Stimulated activated CD8-positive, alpha-beta memory T cell treated with anti-CD3 and anti-CD28 coated beads, Interleukin-2, amount 100 ng/mL, for 48 hours (primary cell): ENCODE measurements at places on chromosomes 3 and 15.

DNA sequence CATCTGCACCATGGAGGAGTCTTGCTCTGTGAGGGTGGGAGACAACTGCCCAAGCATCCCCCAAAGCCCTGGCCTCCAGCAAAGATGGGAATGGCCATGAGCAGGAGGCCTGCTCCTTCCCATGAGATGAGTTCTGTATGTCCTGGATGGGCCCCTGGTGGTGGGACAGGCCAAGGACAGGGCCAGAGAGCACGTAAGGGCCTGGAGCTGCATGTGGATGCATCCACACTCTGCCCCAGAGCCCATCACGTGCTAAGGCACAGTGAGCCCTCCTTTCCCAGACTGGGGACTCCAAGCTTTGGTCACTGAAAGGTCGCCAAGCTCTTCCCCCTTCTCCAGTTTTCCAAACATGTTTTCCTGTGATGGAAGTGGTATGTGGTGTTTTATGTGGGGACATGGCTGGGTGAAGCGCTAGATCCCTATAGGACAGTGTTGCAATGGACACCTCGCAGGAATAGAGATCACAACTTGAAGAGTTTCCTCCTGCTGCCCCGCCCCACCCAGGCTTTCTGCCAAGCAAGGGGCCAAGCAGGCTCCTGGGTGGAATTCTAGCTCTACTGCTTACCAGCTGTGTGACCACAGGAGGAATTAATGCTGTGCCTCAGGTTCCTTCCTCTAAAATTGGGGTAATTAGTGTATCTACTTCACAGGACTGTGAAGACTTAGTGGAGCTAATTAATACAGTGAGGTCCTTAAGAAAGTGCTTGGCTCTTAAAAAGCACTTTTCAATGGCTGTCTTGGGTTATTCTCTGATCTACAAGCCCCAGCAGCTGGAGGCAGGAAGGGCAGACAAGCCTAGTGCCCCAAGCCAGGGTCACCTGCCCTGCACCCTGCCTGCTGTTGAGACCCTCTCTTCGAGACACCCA, 106.4 kb upstream of the RPL32 start:
- no peak for DNase-seq

DNA sequence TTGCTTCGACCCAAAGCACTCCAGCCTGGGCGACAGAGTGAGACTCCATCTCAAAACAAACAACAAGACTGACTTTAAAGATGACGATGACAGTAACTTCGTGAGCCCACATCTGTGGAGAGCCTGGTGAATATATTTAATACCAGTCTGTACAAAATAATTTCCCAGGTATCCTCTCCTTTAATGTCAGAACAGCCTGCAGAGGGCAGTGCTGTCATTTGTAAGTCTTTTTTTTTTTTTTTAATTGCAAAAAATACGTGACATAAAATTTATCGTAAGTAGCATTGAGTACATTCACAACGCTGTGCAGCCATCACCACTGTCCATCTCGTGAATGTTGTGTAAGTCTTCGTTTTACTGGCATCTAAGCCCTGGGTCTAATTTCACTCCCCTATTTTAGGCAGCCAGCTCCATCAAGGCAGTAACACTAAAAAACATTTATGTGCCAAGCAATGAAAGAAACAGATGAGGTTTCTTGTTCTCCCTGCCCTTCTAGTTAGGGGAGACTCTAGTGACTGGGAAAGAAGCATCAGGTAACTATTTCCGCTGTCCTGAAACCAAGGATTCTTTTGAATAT, 1.4 kb downstream of the HTD2 start:
- DNase-seq: no peak

DNA sequence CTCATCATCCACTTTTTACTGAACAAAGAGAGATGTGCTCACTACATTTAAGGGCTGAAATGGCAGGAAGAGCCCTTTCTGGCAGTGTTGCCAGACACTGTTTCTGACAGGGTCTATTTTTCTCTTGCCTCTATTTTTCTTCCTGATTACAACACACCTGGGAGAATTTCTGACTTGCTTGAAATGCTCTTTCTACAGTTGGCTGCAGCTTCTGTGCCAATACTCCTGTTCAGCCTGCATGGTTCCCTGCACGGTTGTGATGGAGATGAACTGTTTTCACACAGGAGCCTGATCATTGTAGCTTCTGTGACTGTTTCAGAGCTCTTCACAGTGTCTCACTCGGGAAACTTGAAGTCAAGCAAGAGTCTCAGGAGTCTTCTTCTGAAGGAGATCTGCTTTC, 83.0 kb upstream of the DLG1 start:
- no peak for DNase-seq

DNA sequence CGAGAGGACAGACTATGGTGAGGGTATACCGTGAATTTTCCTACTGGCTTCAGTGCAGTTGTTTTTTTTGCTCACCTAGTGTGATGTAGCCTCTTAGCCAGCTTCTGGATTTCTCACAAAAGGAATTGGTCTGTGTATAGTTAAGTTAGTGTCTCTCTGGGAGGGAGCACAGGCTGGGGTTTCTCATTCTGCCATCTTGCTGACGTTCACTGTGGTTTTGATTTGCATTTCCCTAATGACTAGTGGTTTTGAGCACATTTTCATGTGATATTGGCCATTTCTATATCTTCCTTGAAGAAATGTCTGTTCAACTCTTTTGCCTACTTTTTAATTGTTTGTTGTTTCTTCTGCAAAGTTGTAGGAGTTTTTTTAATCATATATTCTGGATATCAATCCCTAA, 2.2 kb upstream of the CD86 start:
- DNase-seq: no peak

DNA sequence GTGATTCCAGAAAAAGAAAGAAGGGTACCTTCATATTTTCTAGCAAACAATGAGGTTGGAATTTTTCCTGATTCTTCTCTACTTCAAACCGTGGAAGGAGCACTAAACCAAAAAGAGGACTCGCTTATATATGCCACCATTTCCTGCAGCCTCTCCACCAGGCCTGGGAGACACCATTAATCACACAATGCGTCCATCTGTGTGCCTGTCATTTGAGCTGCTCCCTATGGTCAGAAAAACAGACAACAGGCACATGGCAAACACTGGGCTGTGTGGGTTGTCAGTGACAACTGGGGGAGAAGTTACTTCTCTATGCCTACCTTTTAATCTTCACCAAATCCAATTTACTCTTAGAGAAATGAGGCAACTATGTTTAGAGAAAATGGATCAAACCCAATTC, 71.9 kb downstream of the NR2F2 start:
- no peak for DNase-seq

DNA sequence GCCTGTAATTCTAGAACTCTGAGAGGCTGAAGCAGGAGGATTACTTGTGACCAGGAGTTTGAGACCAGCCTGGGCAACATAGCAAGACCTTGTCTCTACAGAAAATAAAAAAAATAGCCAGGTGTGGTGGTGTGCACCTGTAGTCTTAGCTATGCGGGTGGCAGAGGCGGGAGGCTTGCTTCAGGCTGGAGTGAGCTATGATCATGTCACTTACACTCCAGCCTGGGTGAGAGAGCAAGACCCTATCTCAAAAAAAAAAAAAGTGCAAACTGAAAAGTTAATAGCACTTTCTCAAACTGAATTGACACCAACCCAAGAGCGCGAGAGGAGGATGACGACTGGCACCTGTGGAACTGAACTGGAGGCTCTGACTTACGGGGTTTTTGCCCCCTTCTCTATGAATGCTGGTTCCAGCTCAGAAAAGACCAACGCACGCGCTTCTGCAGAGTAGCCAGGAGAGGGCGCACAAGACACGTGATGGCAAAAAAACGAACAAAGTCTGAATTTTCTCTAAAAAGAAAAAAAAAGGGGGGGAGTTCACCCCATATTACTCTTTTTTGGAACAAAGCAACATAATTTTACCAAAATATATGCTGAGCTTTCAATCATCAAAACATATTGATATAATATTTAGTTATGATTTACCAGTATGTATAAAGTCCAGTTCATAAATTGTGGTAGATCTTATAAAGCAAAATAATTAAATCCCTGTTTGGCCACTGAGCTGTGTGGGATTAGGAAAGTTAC, 23.7 kb downstream of the CFAP92 start:
- DNase-seq: no peak

DNA sequence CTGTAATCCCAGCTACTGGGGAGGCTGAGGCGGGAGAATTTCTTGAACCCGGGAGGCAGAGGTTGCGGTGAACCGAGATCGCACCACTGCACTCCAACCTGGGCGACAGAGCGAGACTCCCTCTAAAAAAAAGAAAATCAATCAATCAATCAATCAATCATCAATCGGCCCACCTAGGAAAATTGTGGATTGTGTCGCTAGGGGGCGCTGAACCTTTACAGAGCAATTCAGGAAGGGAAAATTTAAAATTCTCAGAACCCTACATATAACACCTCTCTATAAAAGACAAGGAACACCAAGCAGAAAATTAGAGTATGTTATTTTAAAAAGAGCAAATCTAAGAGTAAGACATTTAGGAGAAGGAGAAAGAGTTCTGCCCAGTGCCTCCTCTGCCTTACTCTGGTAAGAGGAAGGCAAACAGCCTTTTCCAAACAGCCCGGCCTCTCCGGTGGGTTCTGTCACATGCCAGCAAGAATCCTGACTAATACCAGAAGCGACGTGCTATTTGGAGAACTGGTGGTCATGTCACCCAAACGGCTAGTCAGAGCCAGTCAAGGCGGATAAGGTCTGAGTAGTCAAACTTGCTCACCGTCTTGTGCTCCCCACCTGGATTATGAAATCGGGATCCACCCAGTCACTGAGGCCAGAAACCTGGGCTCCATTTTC, 22.3 kb upstream of the SMCO1 start:
- peak; percentile 53 for DNase-seq

DNA sequence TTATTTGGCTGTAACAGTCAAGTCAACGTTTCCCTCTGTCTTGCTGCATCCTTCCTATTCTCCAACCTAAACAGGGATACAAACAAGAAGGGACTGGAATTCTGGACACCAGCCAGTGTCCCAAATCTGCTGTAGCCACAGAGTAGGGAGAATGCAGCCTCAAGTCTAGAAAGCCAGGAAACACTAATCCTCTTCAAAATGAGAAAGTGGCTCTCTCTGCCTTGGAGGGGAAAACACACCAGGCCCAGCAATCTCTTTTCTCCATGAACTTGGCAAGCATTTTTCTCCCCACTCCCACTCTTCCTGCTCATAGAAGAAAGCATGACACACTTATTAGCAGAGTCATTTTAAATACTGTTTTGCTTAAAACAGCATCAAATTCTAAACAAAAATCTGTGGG, 781.7 kb downstream of the SQOR start:
- DNase-seq: no peak

DNA sequence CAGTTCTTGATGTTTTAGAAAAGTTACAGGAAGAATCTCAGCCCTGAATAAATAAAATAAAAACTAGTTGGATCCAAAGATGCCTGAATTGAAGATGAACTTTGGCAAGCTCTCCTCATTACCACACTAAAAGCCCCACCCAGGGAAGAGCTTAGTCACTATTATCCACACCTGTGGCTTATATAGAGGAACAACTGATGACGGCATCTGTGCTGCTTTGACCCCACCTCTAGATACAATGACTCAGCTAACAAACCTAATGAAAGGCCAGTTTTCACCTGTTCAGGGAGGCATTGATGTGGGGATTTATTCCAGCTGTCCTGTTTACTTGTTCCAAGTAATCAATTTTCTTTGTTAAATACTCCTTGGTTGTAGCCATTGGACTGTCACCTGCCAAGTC, 604.7 kb upstream of the EPHA6 start:
- no peak for DNase-seq

GRCh38 chr3:129439226-129439816, 427 bp downstream of the MBD4 start:
- DNase-seq: peak; percentile 15

- no peak for DNase-seq
These were observed 432.2 kb upstream of the LMCD1 start for GRCh38 chr3:8069471-8069870.

- no peak for DNase-seq
These were observed 153.9 kb downstream of the BBX start for GRCh38 chr3:107676469-107677309.

DNA sequence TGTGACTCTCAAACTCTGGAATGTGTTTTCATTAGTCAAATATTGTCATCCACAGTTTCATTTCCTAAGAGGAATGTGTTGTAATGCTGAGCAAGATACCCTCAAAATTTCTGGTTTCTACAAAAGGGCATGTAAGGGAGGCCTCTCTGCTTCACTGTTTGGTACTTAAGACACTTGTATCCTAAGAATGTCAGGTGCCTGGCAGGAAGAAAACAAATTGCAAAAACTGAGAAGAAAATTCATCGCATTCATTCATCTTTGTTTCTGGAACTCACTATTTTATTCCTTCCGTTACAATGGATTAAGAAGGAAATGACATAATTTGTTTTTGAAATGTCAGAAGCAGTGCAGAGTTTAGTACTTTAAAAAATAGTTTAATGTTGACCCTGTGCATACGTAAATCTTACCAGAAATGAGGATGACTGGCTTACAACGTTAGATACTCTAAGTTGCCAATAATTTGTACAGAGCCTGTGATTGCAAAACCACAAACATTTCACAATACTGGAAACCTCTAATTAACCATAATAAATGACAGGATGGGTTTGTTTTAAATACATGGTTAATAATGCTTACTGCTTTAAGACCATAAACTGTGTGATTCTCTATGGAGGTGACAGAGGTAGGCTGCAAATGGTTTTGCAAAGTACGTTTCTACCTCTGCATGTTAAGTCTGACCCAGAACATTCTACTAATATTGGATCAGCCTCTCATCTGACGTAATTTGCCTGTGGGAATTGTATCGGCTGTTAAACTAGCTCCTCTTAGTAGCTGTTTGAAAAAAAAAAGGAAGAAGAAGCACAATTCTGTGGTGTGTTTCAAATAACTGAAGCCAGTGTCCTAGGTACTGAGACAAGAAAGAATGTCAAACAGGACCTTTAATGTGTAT, 477.8 kb downstream of the RBMS3 start:
- DNase-seq: no peak

- no peak for DNase-seq
These were observed 14.8 kb downstream of the CEP19 start for GRCh38 chr3:196697270-196697669.

GRCh38 chr3:191087391-191087790, 111.7 kb upstream of the OSTN start:
- no peak for DNase-seq

GRCh38 chr15:57782731-57783130, 76.2 kb downstream of the POLR2M start:
- no peak for DNase-seq

DNA sequence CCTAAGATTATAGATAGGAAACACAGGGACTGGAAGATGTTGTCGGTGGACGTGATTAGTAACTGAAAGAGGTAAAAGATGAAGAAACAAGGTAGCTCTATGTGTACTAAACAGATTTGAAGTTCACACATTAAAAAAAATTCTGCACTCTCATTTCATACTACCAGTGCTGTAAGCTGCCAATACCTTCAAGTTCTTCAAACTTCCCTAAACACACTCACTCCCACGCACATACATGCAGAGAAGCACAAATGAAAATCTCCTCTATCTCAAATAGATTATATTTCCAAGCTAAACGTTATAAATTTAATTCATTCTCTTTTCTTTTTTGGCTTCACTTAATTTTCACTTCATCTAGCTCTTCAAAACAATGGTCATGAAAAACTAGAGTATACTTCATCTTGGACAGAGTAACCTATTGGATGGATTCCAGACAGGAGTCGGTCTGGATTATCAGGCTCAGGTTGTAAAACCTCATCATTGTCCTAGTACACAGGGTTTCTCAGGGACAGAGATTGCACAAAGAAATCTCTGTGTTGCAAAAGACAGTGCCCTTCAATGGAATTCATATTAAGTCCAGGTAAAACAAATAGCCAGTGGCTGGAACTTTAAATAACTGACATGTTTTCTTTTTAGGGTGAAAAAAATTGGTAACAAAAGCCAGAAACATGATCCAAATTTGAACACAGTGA, 408.1 kb upstream of the ZNF385D start:
- DNase-seq: no peak

GRCh38 chr3:58530354-58530865, 6.6 kb downstream of the ACOX2 start:
- no peak for DNase-seq

GRCh38 chr3:186381424-186382216, 19.6 kb upstream of the DGKG start:
- no peak for DNase-seq
